ENCODE measurements at places on chromosomes 2 and 18.

GRCh38 chr2:45288532-45289417 lies 279.5 kb upstream of the SIX2 start:
- DNase-seq = no peak

DNA sequence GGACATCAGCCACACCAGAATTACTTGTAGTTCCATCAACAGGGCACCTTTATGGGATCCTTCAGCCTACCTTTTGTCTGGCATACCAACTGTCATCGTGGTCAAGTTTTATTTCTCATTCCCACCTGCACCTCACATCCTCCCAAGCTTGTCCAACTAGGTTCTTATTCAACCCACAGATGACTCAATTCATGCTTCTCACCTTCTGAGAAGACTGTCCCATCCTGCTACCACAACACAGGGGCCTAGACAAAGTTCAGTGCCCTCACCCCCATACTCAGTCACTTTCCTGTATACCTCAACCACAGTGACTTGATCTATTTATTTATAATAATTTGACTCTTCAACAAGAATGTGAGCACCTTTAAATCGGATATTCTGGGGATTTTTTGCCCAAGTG lies 114.4 kb upstream of the ACVR1C start:
- DNase-seq = no peak

DNA sequence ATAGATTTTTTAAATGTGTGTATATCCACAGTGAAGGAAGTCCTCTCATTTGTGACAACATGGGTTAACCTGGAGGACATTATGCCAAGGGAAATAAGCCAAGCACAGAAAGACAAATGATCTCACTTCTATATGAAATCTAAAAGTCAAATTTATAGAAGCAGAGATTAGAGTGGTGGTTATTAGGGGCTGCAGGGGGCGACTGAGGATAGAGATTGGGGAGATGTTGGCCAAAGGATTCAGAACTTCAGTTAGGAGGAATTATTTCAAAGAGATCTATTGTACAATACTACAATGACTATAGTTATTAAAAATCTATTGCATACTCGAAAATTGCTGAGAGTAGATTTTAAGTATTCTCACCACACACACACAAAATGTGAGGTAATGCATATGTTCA lies 252.4 kb upstream of the SLC39A10 start:
- no peak for DNase-seq

- DNase-seq = no peak
Observed at GRCh38 chr2:95017071-95017501, 8.4 kb upstream of the MAL start.

DNA sequence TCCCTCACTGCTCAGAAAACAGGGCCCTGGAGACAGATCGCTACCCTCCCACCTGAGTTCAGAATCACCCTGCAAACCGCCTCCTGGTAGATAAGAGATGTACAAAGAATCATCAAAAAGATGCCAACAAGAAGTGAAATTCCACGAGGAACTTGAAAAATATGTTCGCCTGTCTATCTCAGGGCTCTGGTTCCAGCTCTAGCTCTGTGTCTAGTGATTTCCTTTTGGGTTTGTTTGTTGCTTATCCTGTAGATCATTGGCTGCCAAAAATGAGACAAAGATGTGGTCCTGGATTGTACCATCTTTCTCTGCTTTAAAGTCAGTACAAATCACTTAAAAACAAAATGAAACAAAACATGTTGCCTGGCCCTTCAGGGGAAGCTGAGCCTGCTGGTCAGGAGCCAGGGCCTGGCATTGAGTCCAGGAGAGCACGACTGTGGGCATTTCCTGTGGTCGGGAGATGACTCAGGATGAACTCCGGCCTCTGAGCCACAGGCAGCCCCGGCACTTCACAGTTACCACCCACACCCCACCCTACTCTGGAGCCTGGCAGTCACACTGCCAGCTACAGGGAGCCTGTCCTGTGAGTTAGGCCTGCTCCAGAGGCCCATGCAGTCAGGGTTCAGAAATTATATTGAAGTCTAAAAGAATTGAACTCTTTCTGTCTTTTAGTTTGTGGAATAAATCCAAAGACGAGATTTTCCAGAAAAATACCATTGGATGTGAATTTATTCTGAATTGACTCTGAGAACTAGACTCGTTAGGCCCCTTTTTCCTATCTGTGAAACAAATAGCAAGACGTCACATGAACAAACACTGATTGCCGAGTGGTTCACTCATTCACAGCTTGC lies 8.0 kb upstream of the ITGB6 start:
- DNase-seq = no peak

- DNase-seq = no peak
Observed at GRCh38 chr2:74119339-74119738, 28.4 kb downstream of the BOLA3 start.

DNA sequence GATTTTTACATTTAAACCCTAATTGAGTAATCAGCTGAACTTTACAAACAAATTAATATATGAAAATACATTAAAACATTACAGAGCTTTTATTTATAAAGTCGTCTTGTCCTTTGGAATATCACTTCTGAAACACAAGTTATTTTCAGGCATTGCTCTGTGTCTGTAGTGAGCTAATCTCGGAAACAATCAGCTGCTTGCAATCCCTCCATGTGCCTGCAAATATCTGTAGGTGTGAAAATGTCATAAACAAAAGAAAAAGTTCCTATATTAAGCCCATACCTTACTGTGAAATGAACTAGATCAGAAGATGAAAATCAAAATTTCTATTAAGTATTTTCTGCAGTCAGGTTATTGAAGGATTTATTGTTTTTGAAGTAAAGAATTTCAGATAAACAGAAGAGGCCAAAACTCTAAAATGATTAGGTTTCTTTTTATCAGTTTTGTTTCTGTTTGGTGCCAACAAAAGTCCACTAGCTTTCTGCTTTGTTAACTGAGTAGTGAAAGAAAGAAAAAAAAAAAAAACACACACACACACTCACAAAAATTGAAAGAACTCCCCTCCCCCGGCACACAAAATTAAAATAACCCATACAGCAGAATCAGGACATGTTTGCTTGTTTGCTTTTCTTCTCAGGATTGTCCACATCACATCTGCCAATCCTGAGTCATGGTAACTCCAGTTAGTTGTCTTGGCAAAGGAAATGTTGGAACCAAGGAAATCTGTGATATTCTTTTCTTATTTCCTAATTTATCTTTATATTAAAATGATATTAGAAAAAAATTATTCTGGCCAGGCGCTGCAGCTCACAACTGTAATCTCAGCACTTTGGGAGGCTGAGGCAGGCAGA lies 627.0 kb upstream of the SLC39A10 start:
- no peak for DNase-seq

DNA sequence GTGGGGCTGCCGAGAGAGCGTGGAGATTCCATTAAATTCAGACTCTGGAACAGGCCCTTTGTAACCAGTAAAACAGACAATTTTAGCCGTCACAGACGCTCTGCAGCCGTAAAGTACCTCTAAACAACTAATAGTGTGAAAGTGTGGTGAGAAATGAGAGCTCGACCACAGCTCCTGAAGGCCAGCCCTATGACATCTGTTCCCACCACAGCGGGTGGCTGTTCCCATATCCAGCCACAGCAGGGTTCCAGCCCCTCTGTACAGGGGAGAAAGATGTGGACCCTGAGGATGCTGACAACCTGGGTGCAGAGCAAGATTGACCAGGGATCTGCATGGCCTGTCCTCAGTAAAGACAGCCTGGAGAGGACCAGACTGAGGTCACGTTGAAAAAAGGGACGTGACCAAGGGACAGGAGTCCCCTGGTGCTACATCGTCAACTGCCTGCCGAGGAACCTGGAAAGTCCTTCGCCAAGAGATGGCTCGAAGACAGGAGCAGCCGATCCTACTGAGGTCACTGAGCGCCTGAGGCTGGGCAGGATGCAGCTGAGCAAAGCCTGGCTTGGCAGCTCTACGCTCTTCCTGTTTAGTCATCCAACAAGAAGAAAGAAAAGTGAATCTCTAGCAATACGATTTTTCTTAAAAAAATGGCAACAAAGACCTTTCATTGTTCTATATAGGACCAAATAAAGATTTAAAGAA lies 831.7 kb downstream of the RNF144A start:
- DNase-seq = no peak

GRCh38 chr2:128642316-128642715 lies 323.6 kb upstream of the HS6ST1 start:
- no peak for DNase-seq

- no peak for DNase-seq
Observed at GRCh38 chr2:232376260-232376659, 2.3 kb upstream of the ALPP start.

GRCh38 chr2:44170311-44170717 lies 1.6 kb downstream of the PPM1B start:
- DNase-seq = no peak

GRCh38 chr2:188245230-188245629 lies 46.4 kb upstream of the GULP1 start:
- no peak for DNase-seq

DNA sequence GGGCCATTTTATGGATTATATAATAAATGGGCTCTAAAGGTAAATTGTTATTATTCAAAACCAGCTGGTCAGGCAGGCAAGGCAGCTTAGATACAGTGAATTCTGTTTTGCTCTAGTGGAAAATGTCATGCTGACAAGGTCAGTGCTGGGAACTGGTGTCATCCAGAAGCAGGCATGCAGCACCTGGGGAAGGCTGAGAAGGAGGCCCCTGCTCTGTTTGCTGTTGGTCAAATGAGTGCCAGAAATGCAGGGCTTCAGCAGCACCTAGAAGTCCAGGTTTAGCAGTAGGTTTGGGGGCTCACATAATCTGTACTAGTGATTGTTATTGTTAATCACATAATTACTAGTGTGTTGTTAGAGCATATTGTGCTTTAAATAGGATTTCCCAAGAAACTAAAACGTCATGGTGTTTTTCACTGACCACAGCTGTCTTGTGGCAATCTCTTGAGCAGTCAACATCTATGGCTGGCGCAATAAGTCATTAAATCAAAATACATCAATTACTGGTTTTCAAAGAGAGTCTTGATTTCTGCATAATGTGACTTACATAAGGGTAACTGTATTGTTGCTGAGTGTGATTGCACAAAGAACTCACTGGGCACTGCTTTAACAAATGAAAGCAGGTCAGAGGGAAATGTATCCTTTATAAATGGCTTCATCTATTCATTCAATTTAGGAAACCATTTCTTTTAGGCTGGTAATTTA lies 99.1 kb downstream of the MYO3B start:
- no peak for DNase-seq

DNA sequence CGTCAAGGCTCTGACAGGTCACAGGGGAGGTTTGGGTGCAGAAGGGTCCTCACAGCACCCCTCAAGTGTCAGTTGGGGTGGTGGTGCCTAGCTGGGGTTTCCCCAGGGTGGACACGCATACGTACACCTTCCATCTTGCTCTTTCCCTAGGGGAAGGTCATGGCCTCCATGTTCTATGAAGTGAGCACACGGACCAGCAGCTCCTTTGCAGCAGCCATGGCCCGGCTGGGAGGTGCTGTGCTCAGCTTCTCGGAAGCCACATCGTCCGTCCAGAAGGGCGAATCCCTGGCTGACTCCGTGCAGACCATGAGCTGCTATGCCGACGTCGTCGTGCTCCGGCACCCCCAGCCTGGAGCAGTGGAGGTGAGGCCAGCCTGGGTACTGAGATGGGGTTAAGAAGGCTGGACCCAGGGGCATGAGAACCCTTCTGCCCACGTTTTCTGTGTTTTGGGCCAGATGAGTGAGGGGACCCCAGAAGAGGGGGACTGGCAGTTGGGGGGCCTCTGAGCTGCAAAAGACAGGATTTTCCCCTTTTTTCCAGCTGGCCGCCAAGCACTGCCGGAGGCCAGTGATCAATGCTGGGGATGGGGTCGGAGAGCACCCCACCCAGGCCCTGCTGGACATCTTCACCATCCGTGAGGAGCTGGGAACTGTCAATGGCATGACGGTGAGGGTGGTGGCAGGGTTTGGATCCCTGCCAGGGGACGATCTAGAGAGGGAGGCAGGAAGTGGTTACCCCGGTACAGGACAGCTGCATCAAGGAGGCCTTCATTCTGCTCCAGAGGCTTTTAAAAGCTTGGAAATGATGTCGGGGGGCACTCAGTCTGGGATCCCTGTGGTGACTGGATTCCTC lies 20.9 kb downstream of the SLC30A3 start:
- DNase-seq = no peak

- no peak for DNase-seq
Observed at GRCh38 chr2:20676353-20677215, 9.6 kb downstream of the GDF7 start.

GRCh38 chr2:227052879-227053278 lies 111.1 kb downstream of the COL4A4 start:
- no peak for DNase-seq

- DNase-seq = no peak
Observed at GRCh38 chr2:187638840-187639239, 84.6 kb upstream of the TFPI start.

GRCh38 chr2:54634021-54634420 lies 89.4 kb upstream of the EML6 start:
- DNase-seq = no peak

- no peak for DNase-seq
Observed at GRCh38 chr2:229387866-229388265, 116.8 kb upstream of the PID1 start.

DNA sequence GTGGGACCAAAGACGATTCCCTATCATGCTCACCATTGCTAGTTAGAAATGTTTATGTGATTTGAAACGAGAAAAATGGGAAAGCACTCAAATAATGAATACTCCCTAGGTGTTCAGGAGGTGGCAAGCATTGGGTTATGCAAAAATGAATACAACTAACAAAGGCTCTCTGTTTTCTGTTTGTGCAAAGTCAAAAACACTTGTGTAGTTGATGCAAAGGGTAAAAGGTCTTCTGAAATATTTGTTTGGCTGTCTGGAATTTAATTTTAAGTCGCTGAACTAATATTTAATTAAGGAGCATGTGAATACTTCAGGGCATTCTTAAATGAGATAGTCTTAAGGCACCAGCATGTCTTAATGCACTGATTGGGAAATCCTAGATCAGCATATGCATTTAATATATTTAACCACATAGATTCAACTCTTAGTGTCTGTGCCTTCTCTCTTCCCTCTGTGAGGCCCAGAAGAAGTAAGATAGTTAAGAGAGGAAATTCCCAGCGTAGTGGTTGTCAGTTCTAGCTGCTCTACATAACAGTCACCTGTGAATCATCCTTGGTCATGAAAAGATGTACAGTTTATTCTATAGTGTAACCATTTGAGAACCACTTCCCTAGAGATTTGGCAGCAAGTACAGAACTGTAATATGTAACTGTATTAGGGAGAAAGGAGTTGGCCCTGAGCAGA lies 111.9 kb downstream of the EPC2 start:
- no peak for DNase-seq

DNA sequence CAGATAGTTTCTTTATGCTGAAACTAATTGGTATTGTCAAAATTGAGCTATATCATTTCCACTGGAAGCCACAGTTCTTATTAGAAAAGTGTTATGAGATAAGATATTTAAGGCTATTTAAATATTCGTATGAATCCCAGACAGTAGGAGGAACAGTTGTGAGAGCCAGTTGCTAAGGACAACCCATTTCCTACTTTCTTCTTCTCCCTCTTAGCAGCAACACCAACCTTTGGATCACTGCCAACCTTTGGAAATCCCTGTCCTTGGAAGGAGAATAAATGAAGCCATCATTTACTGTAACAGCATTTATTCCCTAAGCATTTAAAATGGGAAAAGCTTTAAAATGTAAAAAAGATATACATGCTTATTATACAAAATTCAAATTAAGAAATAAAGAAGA lies 85.8 kb downstream of the PLCL1 start:
- DNase-seq = no peak

GRCh38 chr18:56283316-56283715 lies 355.1 kb downstream of the TXNL1 start:
- DNase-seq = no peak

GRCh38 chr2:152335726-152336118 lies 748 bp downstream of the FMNL2 start:
- DNase-seq = no peak

- no peak for DNase-seq
Observed at GRCh38 chr2:216413882-216414281, 1.6 kb downstream of the SMARCAL1 start.

GRCh38 chr18:70461323-70462077 lies 172.7 kb downstream of the SOCS6 start:
- DNase-seq = no peak
